Femur (tissue), 1 donor: ENCODE measurements at places on chromosomes 6 and 20.
A peak's percentile ranks its signal among the peaks of the same experiment; 100 is the strongest.

DNA sequence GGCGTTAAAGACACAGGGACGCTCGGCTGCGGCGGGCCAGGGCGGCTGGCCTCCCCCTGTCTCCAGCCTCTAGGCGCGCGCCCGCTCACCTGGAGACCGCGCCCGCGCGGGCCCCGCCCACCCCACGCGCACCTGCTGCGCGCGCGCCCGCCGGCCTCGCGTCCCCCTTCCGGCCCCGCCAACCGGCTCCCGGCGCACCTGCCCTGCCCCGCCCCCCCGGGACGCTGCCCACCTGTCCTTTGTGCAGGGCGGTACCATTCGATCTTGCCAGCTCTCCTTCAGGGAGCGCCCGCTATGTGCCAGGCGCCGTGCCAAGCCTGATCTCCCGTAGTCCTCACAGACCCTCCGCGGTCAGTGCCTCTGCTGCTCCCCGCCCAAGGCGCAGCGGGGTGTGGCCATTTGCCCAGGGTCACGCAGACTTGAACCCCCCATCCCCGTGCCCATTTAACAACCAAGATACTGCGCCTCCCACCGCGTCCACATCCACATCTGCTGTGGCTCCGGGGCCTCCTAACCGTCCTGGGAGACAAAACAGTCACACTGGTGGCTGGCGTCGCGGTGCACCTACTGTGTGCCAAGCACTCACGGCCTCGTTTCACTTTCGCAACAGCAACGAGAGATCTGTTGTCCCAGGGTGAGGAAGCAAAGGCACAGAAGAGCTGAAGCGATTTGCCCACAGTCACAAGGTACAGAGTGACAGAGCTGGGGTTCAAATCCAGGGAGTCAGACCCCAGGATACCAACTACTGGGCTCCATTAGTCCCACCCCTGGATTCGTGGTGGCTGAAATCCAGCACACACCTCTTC is 48.1 kb downstream of the NOL4L start:
- peak; percentile 51 for DNase-seq

- DNase-seq, result no peak
Measured at GRCh38 chr6:87341899-87342298, 2.7 kb upstream of the C6orf163 start.

DNA sequence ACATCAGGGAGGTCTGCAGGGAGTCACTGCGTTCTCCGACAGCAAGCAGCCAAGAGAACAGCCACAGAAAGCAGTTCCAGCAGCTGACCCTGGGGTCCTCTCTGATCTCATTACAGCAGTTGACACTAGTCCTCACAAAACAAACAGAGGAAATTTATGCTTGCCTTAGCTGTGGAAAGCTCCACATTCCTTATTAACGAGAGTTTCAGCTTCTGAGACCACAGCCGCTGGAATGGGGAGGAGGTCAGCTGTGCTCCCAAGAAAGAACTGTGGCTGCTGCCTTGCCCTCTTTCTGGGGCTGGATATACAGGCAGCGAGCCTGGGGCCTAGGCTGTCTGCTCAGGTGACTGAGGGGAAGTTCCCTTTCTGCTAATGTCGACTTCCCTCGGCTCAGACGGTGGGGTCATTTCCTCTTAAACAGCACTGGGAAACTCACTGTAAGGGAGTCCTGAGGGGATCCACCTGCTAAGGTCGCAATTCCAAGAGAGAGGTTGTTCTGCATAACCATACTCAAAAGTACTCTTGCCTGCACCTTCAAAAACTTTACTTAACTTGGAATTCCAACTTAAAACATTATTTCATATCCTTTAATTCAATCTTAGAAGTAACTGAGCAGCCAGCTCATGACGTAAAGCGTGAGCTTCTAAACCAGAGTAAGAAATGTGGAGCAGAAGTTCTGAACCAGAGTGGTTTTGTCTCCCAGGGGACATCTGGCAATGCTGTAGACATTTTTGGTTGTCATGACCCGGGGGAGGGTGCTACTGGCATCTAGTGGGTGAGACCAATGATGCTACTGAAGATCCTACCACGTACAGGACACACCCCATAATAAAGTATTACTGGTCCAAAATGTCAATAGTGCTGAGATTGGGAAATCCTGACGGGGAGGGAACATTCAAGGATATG is 80.3 kb downstream of the BACH2 start:
- DNase-seq, result peak; percentile 64

- DNase-seq, result no peak
Measured at GRCh38 chr6:36443471-36444428, 950 bp downstream of the KCTD20 start.
